ENCODE measurements at places on chromosomes 2 and 18. TPM values are rescaled to one million over a fixed set of nuclear protein-coding genes. Genes with fewer than 3 reads are reported as not detected.

The CD226 gene
- polyA plus RNA-seq, result 2.5 TPM

The HOXD1 gene
- polyA plus RNA-seq, result 11.3 TPM

- no peak for DNase-seq
Observed at GRCh38 chr2:226030369-226030768, 630.9 kb downstream of the NYAP2 start.

GRCh38 chr2:27689424-27689823 is 25.7 kb downstream of the SLC4A1AP start:
- DNase-seq, result no peak

GRCh38 chr2:120436885-120437603 is 91.1 kb downstream of the INHBB start:
- DNase-seq, result no peak

The UGT1A8 gene
- polyA plus RNA-seq, result 0.07 TPM

The CPO gene
- polyA plus RNA-seq, result 1.2 TPM

The TTN gene
- 1.0 TPM for polyA plus RNA-seq

GRCh38 chr18:24818441-24818840 is 358.0 kb downstream of the HRH4 start:
- no peak for DNase-seq

The GALNT3 gene
- polyA plus RNA-seq, result 14.8 TPM

DNA sequence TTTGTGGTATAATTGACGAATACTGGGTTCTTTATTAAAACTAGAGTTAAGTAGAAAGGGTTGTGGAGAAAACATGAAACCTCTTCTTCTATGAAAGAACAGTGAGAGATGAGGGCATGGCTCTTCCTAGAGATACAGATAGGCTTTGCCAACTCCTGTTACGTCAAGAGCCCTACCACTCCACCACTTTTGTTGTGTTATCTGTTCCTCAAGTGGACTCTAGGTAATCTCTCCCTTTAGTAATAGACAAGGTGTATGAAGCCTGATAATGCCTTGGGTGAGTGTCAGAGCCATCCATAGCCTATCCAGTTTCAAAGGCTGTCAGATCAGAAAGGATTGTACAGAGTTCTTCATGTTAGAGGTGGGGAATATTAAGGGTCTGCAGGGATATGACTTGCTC is 176.4 kb downstream of the SETBP1 start:
- no peak for DNase-seq

DNA sequence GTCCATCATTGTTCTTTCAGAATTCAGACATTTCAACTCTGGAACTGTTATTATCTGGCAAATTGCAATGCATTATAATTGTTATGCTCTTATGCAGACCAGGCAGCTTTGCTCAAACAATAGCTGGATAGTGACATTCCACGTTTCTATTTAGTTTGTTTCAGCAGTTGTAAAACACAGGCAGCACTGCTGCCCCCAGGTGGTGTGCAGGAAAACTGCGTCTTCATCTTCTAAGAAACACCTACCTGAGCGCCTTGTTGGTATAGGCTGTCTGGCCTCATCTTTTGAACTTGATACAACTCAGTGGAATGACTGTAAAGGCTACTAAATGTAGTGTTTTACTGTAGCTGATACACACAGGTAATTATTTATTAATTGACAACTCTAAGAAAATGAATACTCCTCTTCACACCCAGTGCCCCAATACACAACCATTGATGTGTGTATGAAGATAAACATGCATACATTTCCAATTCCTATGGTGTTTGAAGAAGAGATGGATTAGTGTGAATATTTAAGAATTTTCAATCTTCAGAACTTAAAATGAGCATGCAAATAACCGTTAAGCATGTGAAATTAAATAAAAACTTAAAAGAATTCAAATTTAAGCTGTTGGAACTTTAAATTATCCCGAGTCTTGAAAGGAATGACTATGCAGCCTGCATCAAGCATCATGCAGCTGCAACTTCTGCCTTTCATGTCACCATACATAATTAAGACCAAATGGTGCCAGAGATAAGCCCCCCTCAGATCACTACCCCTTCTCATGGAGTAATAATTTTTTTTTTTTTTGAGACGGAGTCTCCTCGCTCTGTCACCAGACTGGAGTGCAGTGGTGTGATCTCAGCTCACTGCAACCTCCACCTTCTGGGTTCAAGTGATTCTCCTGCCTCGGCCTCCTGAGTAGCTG is 85.6 kb downstream of the CD8B2 start:
- no peak for DNase-seq

DNA sequence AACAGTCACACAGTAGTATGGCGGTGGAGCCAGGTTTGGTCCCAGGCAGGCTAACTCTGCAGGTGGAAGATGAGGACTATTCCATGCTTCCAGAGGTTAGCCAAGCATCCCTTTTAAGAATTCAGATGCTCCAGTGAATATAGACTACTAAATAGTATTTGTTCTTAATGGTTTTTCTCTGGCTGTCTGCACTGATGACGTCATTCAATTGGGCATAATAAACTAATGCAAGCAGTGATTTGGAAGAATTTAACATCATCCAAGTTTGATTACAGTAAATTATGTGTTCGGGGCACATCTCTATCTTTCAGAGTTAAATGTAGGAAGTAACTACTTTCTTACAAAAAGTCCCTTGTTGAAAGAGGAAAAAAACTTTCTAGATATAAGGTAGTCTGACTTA is 78.8 kb upstream of the RND3 start:
- no peak for DNase-seq

The MAP3K19 gene
- polyA plus RNA-seq, result 0.58 TPM

The ABCB11 gene
- 0.13 TPM for polyA plus RNA-seq

The REEP1 gene
- polyA plus RNA-seq, result 3.0 TPM

The LRRTM4 gene
- polyA plus RNA-seq, result 1.2 TPM

DNA sequence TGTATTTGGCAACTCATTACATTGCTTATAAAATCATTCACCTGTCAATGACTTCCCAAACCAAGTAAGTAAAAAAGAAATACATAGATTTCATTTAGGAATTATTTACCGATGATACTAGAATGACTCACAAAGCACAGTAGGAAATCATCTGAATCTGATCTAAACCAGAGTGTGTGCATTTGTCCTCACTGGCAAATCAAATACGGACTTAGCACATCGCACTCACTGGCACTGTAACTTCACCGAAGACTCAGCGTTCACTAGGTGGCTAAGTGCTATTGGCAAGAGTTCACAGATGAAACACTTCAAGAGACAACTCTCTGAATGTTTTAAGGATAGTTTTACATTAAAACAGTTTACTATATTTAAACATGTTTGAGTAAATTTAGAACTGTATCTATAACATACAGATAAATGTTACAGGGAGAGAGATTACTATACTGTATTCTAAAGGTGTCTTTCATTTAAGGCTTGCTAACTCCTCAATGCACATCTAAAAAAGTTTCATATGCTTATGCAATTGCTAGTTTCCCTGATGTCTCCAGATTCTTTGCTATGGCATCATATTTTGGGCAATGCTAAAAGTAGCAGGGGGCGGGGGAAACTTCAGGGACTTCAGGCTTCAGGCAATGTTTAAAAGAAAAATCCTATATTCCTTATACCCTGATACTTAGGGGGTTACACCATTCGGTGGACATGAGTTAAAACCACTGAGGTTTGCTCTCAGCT is 48.8 kb downstream of the STK39 start:
- DNase-seq, result no peak

DNA sequence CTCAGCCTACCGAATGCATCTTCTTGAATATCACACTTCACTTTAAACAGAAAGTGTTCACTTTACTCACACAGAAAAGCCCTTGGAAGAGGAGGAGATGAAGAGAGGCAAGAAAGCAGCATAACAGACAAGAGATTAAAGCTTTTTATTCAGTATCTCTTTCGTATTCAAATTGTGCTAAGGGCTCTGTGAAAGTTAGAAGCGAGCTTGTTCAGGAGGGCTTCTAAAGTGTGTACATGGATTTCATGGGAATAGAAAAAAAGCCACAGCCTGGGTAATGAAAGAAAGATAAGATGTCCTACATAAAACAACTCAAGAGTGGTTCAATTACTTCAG is 531.9 kb downstream of the TMEM182 start:
- no peak for DNase-seq

- DNase-seq, result no peak
Observed at GRCh38 chr2:3193443-3194330, 183.9 kb downstream of the EIPR1 start.

DNA sequence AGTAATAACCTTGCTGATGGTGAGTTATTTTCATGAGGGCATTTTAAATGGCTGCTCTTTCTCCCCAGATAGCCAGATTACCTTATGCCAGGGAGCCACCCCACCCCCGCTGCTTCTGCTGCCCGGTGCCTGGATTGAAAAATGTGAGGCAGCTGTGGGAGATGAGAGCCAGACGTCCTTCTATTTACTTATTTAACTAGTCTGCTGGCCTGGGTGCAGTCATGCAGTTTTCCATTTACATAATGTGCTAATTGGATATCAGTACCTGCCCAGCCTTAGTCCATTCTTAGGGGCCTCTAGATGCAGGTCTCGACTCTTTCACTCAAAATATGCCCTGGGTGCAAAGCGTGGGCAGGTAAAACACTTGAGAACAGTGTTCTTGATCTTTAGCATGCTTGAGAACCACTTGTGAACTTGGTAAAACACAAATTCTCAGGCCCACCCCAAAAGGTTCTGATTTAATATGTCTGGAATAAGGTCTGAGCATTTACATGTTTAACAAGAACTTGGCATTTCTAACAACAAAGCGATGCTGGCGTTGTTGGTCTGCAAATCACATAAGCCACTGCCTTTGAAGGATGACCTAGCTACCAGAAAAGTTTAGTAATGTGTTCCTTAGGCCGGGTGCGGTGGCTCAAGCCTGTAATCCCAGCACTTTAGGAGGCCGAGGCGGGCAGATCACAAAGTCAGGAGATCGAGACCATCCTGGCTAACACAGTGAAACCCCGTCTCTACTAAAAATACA is 154.3 kb downstream of the NRP2 start:
- DNase-seq, result no peak

DNA sequence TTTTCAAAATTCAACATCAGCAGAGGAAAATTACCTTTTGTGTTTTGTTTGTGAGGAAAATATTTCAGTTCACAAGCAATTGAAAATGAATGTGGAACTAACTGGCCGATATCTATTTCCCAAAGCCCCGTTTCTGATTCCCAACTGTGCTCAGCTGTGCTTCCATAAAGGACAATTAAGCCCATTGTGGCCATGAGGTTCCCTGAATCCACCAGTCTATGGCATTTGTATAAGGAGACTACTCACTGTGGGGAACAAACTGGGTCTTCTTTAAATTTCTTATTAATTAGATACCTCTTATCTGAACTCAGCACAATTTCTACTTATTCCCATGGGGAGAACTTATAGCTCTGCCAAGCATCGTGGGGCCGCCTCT is 31.4 kb upstream of the AGAP1 start:
- no peak for DNase-seq

- DNase-seq, result no peak
Observed at GRCh38 chr2:10481055-10481665, 33.0 kb upstream of the ODC1 start.

GRCh38 chr2:7904319-7904718 is 777.5 kb upstream of the ID2 start:
- no peak for DNase-seq

- DNase-seq, result no peak
Observed at GRCh38 chr2:203710226-203710625, 3.8 kb downstream of the CD28 start.

GRCh38 chr2:104213758-104214157 is 640.2 kb upstream of the POU3F3 start:
- DNase-seq, result no peak
